ENCODE measurements at places on chromosomes 1 and 21.

DNA sequence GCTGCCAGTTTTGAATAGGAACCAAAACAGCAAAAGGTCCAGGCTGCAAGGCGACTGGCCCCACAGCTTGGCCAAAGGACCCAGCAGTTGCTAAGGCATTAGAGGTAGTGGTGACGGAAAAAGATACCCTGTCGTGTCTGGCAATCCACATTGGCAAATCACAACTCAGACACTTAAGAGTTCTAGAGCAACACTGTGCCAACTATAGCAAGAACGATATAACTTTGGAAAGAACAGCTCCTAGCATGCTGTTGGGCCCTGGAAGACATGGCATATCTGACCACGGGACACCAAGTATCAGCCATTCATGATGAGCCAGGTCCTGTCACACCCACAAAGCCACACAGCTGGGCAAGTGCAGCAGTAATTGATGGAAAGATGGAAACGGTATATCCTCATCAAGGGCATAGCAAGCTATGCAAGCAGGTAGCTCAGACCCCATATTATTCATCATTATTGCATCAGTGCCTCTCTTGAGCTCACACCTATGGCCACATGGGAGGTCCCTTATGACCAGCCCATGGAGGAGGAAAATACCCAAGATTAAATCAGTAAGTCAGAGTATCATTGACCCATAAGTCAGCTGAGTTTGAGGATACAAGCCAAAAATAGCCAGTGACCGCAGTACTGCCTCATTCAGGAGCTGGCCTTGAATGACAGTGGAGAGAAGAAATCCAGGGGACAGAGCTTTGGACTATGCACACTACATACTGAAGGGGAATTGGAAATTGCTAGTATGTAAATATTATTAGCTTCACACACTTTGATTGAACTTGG is 221.2 kb downstream of the SETD4 start:
- no peak for DNase-seq

GRCh38 chr1:163528710-163529348 is 207.1 kb downstream of the NUF2 start:
- peak; percentile 21 for DNase-seq

DNA sequence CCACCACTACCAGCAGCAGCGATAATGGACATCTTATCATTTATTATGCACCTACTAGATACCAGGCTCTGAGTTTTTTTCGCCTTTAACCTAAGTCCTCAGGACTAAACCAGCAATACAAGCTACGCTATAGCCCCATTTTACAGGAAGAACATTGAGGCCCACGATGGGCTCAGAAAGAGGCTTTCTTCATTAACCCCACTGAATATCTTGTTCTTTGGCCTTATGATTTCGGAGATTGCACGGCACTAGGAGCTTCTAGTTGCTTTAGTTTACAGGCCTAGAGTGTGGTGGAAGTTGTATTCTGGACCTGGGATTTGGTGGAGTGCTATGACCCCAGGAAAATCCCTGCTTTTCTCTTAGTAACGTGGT is 1.5 kb downstream of the SESN2 start:
- DNase-seq = no peak

GRCh38 chr1:84888753-84889152 is 4.3 kb downstream of the LPAR3 start:
- DNase-seq = no peak

DNA sequence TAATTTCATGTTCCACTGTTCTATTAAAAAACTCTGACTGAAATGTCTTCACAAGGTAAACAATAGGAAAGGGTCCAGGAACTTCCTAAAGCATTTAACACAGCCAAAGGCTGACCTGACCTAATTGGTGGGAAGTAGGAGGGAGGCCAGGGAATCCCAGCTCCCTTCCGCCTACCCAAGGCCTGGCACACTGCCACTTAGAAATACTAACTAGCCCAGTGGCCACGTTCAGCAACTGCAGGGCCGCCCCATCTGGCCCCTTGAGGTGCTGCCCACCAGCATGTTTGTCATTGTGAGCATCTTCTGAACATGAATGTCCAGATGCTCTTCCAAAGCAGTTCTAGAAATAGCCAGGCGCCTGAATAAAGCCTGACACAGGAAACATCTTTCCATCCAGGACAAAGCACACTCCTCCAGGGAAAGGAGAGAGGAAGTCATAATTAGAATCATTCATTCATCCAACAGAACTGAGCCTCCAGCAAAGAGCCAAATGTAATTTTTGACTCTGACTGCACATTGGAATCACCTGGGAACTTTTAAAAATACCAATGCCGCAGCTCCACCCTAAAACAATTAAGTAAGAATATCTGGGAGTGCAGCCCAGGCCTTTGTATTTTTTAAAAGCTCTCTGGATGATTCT is 44.6 kb upstream of the BCL9 start:
- DNase-seq = no peak

DNA sequence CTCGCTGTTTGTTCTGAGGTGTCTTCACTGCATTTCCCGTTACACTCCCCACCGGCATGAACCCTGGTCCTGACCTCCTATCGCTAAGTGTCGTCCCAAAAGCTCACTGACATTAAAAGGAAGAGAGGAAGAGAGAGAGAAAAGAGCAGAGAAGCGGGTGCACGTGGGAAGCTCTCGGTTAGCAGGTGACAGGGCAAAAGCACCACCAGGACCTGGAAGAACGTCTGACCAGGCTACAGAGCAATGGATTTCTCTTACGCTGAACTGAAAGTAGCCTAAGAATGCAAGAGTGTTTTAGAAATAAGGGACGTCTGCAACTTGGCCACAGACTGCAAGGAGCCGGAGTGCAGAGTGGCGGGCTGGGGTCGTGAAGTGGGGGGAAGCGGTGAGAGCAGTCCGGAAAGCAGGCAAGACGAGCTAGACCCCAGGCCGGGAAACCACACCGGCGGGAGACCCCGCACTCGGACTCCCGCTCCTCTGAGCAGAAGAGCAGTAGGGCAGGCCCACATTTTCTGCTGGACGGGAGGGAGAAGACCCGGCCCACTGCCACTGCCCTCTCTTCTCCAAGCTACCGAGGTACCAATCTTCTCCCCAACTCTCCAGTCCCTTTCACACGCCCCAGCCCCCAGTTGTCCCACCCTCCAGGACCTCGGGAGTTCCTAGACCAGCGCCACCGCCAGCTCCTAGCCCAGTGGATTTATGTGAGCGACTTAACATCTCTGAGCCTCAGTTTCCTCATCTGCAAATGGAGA is 8.3 kb upstream of the MPZL1 start:
- peak; percentile 49 for DNase-seq

DNA sequence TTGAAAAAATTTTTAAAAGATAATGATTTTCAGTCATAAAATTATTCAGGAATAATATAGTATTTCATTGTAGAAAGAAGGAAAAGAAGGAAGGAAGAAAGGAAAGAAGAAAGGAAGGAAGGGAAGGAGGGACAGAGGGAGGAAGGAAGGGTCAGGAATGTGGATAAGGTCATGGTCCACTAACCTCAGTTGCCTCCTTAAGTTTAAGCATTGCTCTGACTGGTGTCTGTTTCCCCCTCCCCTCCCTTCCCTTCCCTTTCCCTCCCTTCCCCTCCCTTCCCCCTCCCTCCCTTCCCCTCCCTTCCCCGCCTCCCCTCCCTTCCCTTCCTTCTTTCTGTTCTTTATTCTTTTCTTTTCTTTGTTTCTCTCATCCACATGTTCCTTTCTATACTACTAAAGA is 95.7 kb downstream of the PLPPR5 start:
- no peak for DNase-seq

GRCh38 chr1:219324629-219325367 is 151.1 kb downstream of the LYPLAL1 start:
- DNase-seq = no peak

Data from nephron progenitor cell (in vitro differentiated cells).